K562 (cell line): ENCODE measurements at places on chromosomes 1 and 21.
A peak's percentile ranks its signal among the peaks of the same experiment; 100 is the strongest.

GRCh38 chr1:183791319-183791718, 13.6 kb upstream of the RGL1 start:
- H3K27ac ChIP-seq: no peak overlapping the region
- H3K36me3 ChIP-seq: no peaks in the 10 kb centered on the region
- H3K27me3 ChIP-seq: no peaks in the 10 kb centered on the region
- no peaks in the 10 kb centered on the region for H3K4me1 ChIP-seq
- DNase-seq: no peak
- H3K4me3 ChIP-seq: no peak overlapping the region

GRCh38 chr1:80542231-80542630, 1258.5 kb upstream of the ADGRL2 start:
- H3K36me3 ChIP-seq: no peaks in the 10 kb centered on the region
- DNase-seq: no peak
- H3K27ac ChIP-seq: no peak overlapping the region

- peak overlapping the region; percentile 84 for H3K27ac ChIP-seq
- H3K27me3 ChIP-seq: no peaks in the 10 kb centered on the region
- peak overlapping the region; percentile 40 for H3K4me3 ChIP-seq
- peaks cover 17% of the 10 kb centered on the region for H3K4me1 ChIP-seq
- H3K36me3 ChIP-seq: peaks cover 14% of the 10 kb centered on the region; the same call in 2 of the 3 replicates
Observed at GRCh38 chr1:5918275-5918649, 74.0 kb downstream of the NPHP4 start.

DNA sequence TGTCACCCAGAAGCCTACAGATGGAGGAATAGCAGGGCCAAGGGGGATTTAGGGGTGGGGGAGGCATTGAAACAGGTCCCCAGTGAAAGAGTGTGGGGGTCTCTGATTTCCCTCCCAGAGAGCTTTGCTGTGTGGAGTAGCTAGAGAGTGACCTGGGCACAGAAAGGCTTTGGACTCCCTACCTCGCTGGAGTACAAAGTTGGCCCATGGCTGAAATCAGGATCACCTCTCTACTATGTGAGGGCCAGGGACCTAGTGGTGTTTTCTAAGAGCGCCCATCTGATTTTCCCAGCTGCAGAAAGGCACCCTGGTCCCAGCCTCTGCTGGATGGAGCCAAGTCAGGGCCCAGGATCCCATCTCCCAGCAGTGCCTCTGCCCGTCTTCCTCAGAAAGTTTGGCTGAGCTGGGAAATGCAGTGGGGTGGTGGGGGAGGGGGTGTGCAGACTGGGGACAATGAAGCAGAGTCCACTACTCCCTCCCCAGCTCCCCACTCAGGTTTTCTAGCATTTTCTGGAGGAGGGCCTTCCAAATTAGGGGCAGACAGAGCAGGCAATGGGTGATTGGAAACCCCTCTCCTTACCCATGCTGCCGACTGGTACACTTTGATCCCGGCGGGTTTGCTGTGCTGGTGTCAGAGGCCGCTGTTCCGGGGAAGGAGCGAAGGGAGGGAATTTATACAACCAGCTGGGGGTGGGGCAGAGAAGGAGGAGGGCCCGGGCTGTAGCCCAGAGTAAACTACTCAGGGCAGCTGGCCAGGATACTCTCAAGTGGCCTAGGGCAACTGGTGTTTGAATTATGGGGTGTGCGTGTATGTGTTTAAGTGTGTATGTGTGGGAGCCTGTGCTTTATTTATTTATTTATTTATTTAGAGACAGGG, at the start of gene SELENBP1:
Gene SELENBP1 (minus strand): TSS at position 648 of the 877 bp plus-strand sequence. CDS start 64 bp downstream, at position 584.
- DNase-seq: peak; percentile 77
- peak within 1 kb of the TSS; percentile 49 for H3K4me3 ChIP-seq
- H3K27ac ChIP-seq: peak within 1 kb of the TSS; percentile 65
- H3K4me1 ChIP-seq: peaks cover 32% of the 10 kb centered on the region

DNA sequence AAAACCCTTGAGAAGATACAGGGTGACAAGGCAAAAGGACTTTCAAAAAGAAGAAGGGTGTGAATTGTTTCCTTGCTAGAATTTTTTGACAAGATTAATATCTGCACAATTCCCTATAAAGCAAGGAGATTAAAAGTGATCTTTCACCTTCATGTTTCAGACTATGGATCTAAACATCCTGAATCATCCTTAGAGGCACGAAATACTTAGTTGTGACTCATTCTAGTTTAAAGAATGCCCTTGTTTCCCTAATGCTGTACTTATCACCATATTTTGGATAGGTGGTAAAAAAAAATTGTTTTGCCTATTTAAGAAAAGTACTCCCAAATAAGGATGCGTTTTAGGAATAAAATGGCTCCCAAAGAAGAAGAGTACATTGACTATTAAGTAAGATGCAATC, 415.1 kb downstream of the LRRIQ3 start:
- H3K36me3 ChIP-seq: no peaks in the 10 kb centered on the region
- no peak overlapping the region for H3K4me3 ChIP-seq
- DNase-seq: no peak
- H3K4me1 ChIP-seq: no peaks in the 10 kb centered on the region

- H3K27ac ChIP-seq: no peak overlapping the region
- H3K4me3 ChIP-seq: no peak overlapping the region
- peaks cover 41% of the 10 kb centered on the region for H3K4me1 ChIP-seq
Observed at GRCh38 chr1:204416589-204417073, 5.0 kb upstream of the PPP1R15B start.

- no peak overlapping the region for H3K27ac ChIP-seq
- peaks cover 4% of the 10 kb centered on the region; the same call in 2 of the 3 replicates for H3K36me3 ChIP-seq
- DNase-seq: no peak
- H3K4me3 ChIP-seq: no peak overlapping the region
- H3K27me3 ChIP-seq: no peaks in the 10 kb centered on the region
Observed at GRCh38 chr1:176141449-176141848, 65.6 kb downstream of the COP1 start.

- H3K36me3 ChIP-seq: peaks cover 22% of the 10 kb centered on the region; the same call in 2 of the 3 replicates
- DNase-seq: peak; percentile 60
- H3K4me3 ChIP-seq: peak within 1 kb of the TSS; percentile 56
- H3K27ac ChIP-seq: peak within 1 kb of the TSS; percentile 76
- no peaks in the 10 kb centered on the region for H3K27me3 ChIP-seq
Observed at GRCh38 chr21:14545906-14546480, at the start of gene SAMSN1. SAMSN1 (minus strand) TSS chr21:14546315; CDS start chr21:14546261, 54 bp downstream.

DNA sequence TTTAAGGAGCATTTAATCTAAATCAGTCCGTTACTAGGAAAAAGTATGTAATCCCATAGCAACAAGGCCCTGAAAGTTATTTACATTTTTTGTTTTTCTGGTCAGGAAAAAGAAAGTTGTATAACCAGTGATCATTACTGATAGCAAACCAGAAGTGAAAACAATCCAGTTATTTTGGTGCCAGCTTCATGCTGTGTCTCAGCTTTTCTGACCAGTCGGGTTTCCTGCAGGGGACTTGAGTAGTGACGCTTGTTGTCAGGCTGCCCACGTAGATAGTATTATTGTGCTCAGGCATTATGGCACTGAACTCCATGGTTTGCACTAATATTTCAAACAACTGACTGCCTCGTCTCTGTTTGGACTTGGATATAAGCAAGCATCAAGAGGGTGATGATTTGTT, 55.2 kb downstream of the SASS6 start:
- peaks cover 92% of the 10 kb centered on the region for H3K36me3 ChIP-seq
- no peak for DNase-seq
- no peak overlapping the region for H3K4me3 ChIP-seq
- no peaks in the 10 kb centered on the region for H3K4me1 ChIP-seq

- no peaks in the 10 kb centered on the region for H3K27me3 ChIP-seq
- no peak overlapping the region for H3K27ac ChIP-seq
- H3K36me3 ChIP-seq: no peaks in the 10 kb centered on the region
- no peak overlapping the region for H3K4me3 ChIP-seq
Observed at GRCh38 chr1:176996456-176997090, 167.9 kb downstream of the ASTN1 start.

- no peak overlapping the region for H3K27ac ChIP-seq
- no peaks in the 10 kb centered on the region for H3K4me1 ChIP-seq
- no peak overlapping the region for H3K4me3 ChIP-seq
- DNase-seq: no peak
Observed at GRCh38 chr1:87428367-87428766, 99.7 kb downstream of the LMO4 start.

GRCh38 chr1:23304140-23304620, 39.9 kb downstream of the HNRNPR start:
- no peaks in the 10 kb centered on the region for H3K27me3 ChIP-seq
- H3K27ac ChIP-seq: no peak overlapping the region
- H3K4me1 ChIP-seq: no peaks in the 10 kb centered on the region
- DNase-seq: no peak

DNA sequence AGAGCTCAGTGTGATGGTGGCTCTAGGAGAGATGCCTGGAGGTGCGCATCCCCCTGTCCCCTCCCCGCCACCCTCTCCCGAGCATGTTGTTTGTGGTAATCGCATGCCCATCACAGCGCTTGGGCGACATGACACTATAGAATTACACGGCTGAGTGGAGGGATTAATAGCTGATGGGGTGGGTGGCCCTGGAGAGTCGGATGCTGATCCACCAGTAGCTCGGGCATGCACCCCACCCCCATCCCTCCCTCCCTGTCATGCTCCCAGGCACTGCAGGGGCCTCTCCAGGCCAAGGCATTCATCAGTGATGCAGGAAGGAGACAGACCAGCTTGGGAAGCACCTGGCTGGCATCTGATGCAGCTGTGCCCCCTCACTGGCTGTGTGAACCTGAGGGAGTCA, 159.0 kb upstream of the IGSF21 start:
- no peaks in the 10 kb centered on the region for H3K36me3 ChIP-seq
- no peak for DNase-seq
- H3K27me3 ChIP-seq: peaks cover 5% of the 10 kb centered on the region; the same call in 2 of the 3 replicates

DNA sequence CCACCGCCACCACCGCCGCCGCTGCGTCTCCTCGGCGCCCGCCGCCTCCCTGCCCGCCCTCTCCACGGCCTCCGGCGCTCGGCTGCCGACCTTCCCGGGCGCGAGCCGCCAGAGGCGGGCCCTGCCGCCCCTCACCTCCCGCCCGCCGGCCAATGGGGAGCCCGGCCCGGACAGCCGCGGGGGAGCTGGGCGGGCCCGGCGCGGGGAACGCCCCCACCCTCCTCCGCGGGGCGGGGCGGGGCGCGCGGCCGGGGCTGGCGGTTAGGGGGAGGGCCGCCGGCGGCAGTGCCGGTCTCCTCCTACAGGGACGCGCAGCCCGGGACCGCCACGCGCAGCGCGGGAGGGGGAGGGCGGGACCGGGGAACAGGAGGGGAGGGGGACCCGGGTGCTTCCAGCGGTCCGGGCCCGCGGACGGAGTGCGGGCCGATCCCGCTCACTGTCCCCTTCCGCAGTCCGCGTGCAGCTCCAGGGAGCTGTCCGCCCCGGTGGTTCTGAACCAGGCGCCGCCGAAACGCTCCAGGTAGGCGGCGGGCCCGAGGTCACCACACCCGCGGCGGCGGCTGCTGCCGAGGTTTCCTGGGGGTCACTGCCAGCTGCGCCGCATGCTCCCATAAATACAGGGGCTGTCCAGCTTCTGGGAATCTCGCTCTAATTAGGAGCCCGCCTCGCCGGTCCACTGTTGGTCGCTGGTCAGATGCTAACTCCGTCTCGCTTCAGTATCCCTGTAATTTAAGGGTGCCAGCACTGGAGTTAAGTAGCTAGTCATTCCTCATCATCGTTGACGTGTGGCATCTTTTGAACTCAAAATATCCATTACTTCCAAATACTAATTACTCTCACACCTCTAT, at the start of gene PGBD5:
Gene PGBD5 (minus strand): TSS at position 87 of the 848 bp plus-strand sequence. CDS start 404 bp downstream, outside the sequence.
- peak; percentile 99 for DNase-seq
- no peaks in the 10 kb centered on the region for H3K36me3 ChIP-seq
- peak within 1 kb of the TSS; percentile 49 for H3K4me3 ChIP-seq
- peaks cover 40% of the 10 kb centered on the region for H3K27me3 ChIP-seq

GRCh38 chr1:225868631-225869330, 13.4 kb downstream of the TMEM63A start:
- no peak overlapping the region for H3K27ac ChIP-seq
- no peaks in the 10 kb centered on the region for H3K4me1 ChIP-seq
- no peak for DNase-seq
- no peaks in the 10 kb centered on the region for H3K27me3 ChIP-seq
- H3K36me3 ChIP-seq: peaks cover 90% of the 10 kb centered on the region

- H3K27ac ChIP-seq: no peak overlapping the region
- no peaks in the 10 kb centered on the region for H3K27me3 ChIP-seq
- no peak for DNase-seq
- H3K4me1 ChIP-seq: no peaks in the 10 kb centered on the region
- H3K4me3 ChIP-seq: no peak overlapping the region
Observed at GRCh38 chr1:76053021-76053420, 21.5 kb upstream of the ST6GALNAC3 start.

DNA sequence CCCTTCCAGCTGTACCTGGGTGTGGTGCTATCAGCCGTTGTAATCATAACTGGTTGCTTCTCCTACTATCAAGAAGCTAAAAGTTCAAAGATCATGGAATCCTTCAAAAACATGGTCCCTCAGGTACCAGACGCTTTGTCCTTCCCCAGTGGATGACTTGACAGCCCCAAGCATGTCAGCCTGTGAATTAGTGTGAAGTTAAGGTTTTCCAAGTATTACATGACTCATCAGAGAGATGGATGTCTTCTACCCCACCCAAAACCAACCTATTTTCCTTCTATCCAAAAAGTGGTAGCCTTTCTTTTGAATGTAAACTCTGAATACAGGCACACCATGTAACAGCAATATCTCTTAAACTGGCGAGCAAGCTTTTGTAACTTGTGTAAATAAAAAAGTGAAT, 15.1 kb downstream of the ATP1A1 start:
- H3K4me3 ChIP-seq: no peak overlapping the region
- H3K27me3 ChIP-seq: no peaks in the 10 kb centered on the region
- no peak overlapping the region for H3K27ac ChIP-seq
- H3K36me3 ChIP-seq: peaks cover 97% of the 10 kb centered on the region
- peak; percentile 48 for DNase-seq

GRCh38 chr1:160610569-160611242, 31.4 kb upstream of the CD84 start:
- no peaks in the 10 kb centered on the region for H3K36me3 ChIP-seq
- H3K4me1 ChIP-seq: peaks cover 22% of the 10 kb centered on the region; the same call in 2 of the 3 replicates
- DNase-seq: no peak
- H3K4me3 ChIP-seq: no peak overlapping the region
- H3K27ac ChIP-seq: no peak overlapping the region
